Activated CD8-positive, alpha-beta memory T cell treated with anti-CD3 and anti-CD28 coated beads, Interleukin-2, amount 50 U/mL, for 4 hours (primary cell): ENCODE measurements at places on chromosomes 6 and 20.

DNA sequence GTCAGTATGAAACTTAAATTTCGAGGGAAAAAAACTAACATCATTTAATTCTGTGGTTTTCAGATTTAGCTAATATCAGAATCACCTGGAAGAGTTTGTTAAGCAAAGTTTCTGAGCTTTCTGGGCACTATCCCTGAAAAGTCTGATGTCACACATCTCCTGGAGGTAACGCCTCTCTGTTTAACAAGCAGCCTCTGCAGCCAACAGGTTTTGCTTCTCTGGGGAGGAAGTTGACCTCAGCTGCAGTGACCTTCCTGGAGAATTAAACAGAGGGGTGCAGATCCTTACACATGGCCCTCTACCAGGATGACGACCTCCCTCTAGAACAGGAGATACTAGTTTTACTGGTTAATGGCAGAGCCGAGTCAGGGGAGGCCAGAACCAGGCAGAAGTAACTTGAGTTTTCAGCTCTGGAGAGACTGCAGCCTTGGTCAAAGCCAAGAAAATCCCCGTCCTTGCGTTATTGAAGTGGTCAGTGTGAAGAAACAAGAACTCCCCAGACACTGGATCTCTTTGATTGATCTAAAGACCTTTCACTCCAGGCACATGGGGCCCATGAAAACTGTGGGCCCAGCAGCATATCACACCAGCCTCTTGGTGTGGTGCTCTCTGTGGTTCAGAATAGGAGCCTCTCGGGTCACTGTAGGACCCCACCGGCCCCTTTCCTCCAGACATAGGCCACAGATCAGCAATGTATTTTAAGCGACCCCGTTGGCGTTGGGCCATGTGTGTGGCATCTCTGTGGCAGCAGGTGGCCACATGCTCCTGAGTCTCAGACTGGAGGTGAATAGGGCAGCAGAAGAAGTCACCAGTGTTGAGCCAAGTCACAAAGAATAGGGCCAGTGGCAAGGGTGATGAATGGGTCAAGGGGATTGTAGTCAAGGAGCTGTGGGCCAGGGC is 33.4 kb upstream of the CCR6 start:
- DNase-seq = no peak

GRCh38 chr6:112235956-112236355 is 18.4 kb downstream of the LAMA4 start:
- DNase-seq = peak; percentile 29

DNA sequence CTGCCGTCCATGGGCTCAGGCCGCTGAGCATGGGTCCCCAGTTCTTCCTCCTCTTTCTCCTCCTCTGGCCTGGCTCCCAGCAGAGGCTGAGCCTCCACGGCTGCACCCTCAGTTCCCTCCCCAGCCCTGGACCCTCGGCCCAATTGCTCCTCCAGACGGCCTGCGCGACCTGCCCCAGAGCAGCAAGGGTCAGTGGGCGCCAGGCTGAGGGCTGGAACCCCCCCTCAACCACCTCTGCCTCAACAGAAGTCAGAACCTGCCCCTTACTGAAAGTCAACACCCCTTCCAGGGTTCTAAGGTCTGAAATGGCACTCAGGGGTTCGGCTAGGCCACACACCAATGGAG is 15.9 kb upstream of the SPAG4 start:
- DNase-seq = no peak

- DNase-seq = no peak
These were observed 143.2 kb upstream of the SNX9 start for GRCh38 chr6:157679605-157680580.

- no peak for DNase-seq
These were observed 125.0 kb upstream of the BACH2 start for GRCh38 chr6:90421666-90422065.
